Left lung (tissue), 14 donors: ENCODE measurements at places on chromosomes 1 and 21. TPM values are rescaled to one million over a fixed set of nuclear protein-coding genes. Genes with fewer than 3 reads are reported as not detected.

GRCh38 chr1:232166942-232167341 is 463.0 kb downstream of the SIPA1L2 start:
- no peak overlapping the region for H3K4me3 ChIP-seq
- H3K36me3 ChIP-seq, result no peaks in the 10 kb centered on the region
- no peaks in the 10 kb centered on the region for H3K27me3 ChIP-seq

- H3K27me3 ChIP-seq, result no peaks in the 10 kb centered on the region
- DNase-seq, result no peak
- no peaks in the 10 kb centered on the region for H3K36me3 ChIP-seq
- H3K4me1 ChIP-seq, result no peaks in the 10 kb centered on the region
- no peak overlapping the region for H3K4me3 ChIP-seq
These were observed 158.3 kb upstream of the KAZN start for GRCh38 chr1:14440166-14440565.

- peaks cover 4% of the 10 kb centered on the region for H3K27me3 ChIP-seq
- no peaks in the 10 kb centered on the region for H3K36me3 ChIP-seq
- no peak overlapping the region for H3K27ac ChIP-seq
- no peak for DNase-seq
- H3K4me3 ChIP-seq, result no peak overlapping the region
These were observed 10.8 kb upstream of the SMAP2 start for GRCh38 chr1:40362699-40363098.

GRCh38 chr1:73674945-73675561 is 522.9 kb downstream of the LRRIQ3 start:
- no peaks in the 10 kb centered on the region for H3K36me3 ChIP-seq
- H3K4me3 ChIP-seq, result no peak overlapping the region
- no peaks in the 10 kb centered on the region for H3K4me1 ChIP-seq
- H3K27me3 ChIP-seq, result no peaks in the 10 kb centered on the region

- H3K27me3 ChIP-seq, result no peaks in the 10 kb centered on the region
- DNase-seq, result peak; percentile 91
- peak overlapping the region; percentile 77 for H3K4me3 ChIP-seq
- H3K27ac ChIP-seq, result peak overlapping the region; percentile 97
These were observed 546 bp downstream of the POU2F1 start for GRCh38 chr1:167221126-167221737.

GRCh38 chr21:36584980-36585940 is 105.3 kb upstream of the CLDN14 start:
- peaks cover 8% of the 10 kb centered on the region for H3K27me3 ChIP-seq
- no peak overlapping the region for H3K4me3 ChIP-seq
- DNase-seq, result no peak
- H3K4me1 ChIP-seq, result no peaks in the 10 kb centered on the region
- H3K36me3 ChIP-seq, result no peaks in the 10 kb centered on the region

- DNase-seq, result no peak
- H3K4me3 ChIP-seq, result no peak overlapping the region
- H3K27me3 ChIP-seq, result no peaks in the 10 kb centered on the region
- H3K36me3 ChIP-seq, result no peaks in the 10 kb centered on the region
- H3K27ac ChIP-seq, result no peak overlapping the region
These were observed 1108.1 kb downstream of the BRINP3 start for GRCh38 chr1:189369612-189370011.

GRCh38 chr21:33013626-33014025 is 12.1 kb upstream of the OLIG2 start:
- DNase-seq, result no peak
- no peaks in the 10 kb centered on the region for H3K4me1 ChIP-seq
- H3K4me3 ChIP-seq, result no peak overlapping the region

The FMOD gene
- total RNA-seq, result 59.8 TPM

DNA sequence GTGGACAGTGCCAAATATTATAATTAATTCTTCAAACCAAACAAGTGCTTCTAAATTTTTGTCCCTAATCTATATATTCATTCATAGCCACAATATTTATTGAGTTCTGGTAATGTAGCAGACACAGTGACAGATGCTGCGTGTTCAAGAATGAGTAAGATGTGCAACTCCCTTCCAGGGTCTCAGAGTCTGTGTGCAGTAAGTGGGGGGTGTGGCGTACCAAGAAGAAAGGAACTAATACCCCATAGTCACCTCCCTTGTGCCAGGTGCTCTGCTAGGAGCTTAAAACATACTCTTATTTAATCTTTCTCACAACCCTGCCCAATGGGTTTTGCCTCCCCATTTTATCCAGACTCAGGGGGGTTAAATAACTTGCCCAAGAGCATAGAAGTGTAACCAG is 358.7 kb downstream of the BARHL2 start:
- no peak for DNase-seq
- no peaks in the 10 kb centered on the region for H3K27me3 ChIP-seq
- H3K4me1 ChIP-seq, result no peaks in the 10 kb centered on the region
- H3K4me3 ChIP-seq, result no peak overlapping the region
- H3K36me3 ChIP-seq, result no peaks in the 10 kb centered on the region

DNA sequence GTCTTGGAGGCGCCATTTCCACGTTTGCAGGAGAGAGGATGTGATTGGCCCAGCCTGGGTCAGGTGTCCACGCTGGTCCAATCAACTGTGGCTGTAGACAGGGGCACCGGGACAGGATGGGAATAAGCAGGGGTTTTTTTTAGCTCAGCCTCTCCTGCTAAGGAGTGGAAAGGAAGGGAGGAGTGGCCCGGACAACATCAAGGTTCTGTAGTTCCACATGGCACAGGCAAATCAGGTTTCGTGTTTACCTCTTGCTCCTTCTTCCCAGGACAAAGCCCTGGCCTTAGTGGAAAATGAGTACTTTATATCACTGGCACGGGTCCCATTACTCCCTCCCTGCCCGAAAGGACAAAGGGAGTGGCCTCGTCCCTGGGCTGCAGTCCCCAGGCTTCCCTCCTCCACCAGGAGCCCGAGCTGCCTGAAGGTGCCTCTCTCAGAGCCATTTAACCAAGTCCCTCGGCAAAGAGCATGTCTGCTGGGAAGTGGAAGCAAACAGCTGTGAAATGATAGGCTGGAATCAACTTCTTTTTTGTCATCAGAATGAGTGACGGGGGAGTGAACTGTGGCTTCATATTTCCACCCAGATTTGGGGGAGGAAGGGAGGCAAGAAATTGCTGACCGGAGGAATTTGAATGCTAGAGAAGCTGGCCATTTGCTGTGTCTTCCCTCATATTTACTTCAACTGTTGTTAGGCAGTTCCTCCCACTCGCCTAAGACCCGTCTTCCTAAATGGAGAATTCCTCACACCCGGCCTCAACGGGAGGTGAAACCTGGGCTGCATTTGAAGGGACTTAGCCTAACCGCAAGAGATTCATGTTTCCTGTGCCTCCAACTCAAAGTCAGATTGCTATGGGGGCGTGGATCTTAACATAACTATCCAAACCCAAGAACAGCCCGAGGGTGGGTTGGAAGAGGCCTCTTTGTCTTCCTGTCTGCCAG is 84.9 kb upstream of the SLC44A3 start:
- H3K27me3 ChIP-seq, result no peaks in the 10 kb centered on the region
- H3K4me3 ChIP-seq, result no peak overlapping the region
- H3K27ac ChIP-seq, result peak overlapping the region; percentile 50
- H3K36me3 ChIP-seq, result no peaks in the 10 kb centered on the region
- no peak for DNase-seq

GRCh38 chr1:9242338-9242969 is 7.9 kb downstream of the H6PD start:
- peak overlapping the region; percentile 85 for H3K27ac ChIP-seq
- no peaks in the 10 kb centered on the region for H3K27me3 ChIP-seq
- peak; percentile 45 for DNase-seq
- H3K4me3 ChIP-seq, result no peak overlapping the region
- peaks cover 25% of the 10 kb centered on the region for H3K36me3 ChIP-seq

DNA sequence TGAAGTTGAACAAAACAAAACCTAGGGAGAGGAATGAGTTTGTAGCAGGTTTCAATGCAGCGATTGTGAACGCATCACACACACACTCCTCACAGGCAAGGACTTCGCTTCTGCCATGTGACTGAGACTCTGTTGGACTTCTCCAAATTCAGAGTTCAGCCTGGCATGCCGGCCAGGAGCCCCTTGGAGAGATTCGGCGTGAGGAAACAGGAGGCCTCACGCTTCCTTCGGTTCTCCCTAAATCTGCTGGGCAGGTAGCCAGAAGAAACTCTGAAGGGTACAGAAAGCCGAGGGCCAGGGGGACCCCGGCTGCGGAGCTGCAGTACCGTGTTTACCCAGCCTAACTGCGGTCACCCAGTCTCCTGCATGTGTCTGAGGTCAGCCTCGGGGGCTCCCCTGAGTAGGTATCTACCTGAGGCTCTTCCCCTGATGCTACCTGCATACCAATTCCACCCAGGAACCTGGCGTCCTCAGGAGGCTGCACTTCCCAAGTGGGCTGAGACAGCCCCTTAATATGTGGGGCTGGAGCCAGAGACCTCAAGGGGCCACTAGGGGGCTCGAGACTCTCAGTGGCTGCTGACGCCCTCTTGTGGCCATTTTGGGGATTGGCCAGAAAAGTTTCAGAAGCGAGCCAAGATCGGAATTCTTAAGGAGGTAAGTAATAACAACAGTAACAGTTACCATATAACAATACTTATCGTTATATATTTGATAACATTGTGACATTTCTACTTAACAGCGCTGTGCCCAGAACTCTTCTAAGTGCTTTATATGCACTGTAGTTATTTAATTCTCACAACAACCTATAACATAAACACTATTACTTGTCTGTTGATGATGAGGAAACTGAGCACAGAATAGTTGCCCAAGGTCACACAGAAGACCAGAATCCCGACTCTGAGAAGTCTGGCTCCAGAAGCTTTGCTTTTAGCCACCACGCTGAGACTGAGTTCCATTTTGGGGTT is 2.7 kb upstream of the ANXA9 start:
- peak overlapping the region; percentile 1 for H3K4me3 ChIP-seq
- peaks cover 56% of the 10 kb centered on the region for H3K4me1 ChIP-seq
- H3K36me3 ChIP-seq, result no peaks in the 10 kb centered on the region
- H3K27me3 ChIP-seq, result no peaks in the 10 kb centered on the region
- H3K27ac ChIP-seq, result peak overlapping the region; percentile 92
- DNase-seq, result peak; percentile 86

DNA sequence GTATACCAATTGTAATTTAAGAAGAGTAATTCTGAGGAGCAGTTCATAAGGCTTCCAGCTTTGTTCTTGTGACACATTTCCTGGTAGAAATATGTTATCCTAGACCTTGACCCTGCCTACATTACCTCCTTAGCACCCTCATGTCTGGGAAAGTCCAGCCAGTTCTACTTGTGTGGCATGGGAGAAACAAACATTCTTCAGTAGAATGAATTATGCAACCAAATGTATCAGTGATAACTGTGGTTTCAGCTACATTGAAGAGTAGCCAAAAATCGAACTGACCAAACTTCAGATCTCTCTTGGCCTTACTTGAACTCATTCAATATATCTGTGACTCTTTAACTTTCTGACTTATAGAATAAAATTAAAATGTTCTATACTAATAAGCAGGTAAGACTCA is 308.1 kb upstream of the LYPLAL1 start:
- no peak for DNase-seq
- H3K4me3 ChIP-seq, result no peak overlapping the region
- no peaks in the 10 kb centered on the region for H3K27me3 ChIP-seq
- H3K36me3 ChIP-seq, result no peaks in the 10 kb centered on the region

The SH2D1B gene
- 0.68 TPM for total RNA-seq

GRCh38 chr21:45150638-45151131 is 76.3 kb downstream of the ADARB1 start:
- peaks cover 14% of the 10 kb centered on the region for H3K36me3 ChIP-seq
- no peak overlapping the region for H3K27ac ChIP-seq
- no peak for DNase-seq
- no peaks in the 10 kb centered on the region for H3K4me1 ChIP-seq

DNA sequence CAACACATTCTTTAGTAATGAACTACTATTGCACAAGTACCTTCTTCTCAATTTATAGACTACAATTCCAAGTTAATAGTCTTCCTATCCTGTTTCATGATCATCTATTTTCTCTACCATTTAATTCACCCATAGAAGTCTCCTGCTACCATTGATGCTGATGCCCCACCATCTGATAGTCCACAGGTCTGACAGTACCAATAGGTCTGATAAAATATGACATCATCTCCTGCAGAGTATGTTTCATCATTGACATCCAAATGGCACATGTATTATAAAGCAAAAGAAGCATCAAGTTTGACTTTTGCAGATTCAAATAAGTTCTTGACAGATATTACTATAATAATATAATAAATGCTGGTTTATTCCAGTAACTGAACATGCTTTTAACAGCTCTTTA is 5.5 kb downstream of the COP1 start:
- H3K4me1 ChIP-seq, result peaks cover 65% of the 10 kb centered on the region
- H3K36me3 ChIP-seq, result no peaks in the 10 kb centered on the region
- no peak for DNase-seq
- no peak overlapping the region for H3K27ac ChIP-seq
- no peak overlapping the region for H3K4me3 ChIP-seq

DNA sequence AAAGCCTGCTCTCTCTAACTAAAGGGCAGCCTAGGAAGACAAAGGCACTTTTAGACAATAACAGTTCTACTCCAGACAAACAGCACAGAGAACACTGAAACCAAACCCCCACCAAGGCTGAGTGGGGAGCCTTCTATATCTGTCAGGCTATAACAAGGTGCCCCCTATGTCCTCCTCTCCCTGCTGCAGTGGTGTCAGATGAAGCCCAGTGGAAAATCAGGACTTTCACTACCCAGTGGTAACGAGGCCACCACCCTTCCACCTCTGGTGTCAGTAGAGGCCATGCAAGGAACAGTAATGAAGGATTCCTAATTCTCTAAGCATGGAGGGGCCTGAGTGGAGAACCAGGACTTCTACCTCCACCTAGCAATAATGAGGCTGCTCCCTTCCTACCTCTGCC is 83.7 kb downstream of the ZSWIM5 start:
- no peak overlapping the region for H3K27ac ChIP-seq
- H3K36me3 ChIP-seq, result no peaks in the 10 kb centered on the region
- no peaks in the 10 kb centered on the region for H3K27me3 ChIP-seq
- H3K4me3 ChIP-seq, result no peak overlapping the region
- no peaks in the 10 kb centered on the region for H3K4me1 ChIP-seq
- DNase-seq, result no peak

- H3K4me1 ChIP-seq, result no peaks in the 10 kb centered on the region
- no peaks in the 10 kb centered on the region for H3K36me3 ChIP-seq
- H3K27ac ChIP-seq, result no peak overlapping the region
- no peaks in the 10 kb centered on the region for H3K27me3 ChIP-seq
- no peak overlapping the region for H3K4me3 ChIP-seq
- DNase-seq, result no peak
These were observed 15.5 kb upstream of the SNX27 start for GRCh38 chr1:151596166-151596953.

The SCP2 gene
- total RNA-seq, result 137 TPM

DNA sequence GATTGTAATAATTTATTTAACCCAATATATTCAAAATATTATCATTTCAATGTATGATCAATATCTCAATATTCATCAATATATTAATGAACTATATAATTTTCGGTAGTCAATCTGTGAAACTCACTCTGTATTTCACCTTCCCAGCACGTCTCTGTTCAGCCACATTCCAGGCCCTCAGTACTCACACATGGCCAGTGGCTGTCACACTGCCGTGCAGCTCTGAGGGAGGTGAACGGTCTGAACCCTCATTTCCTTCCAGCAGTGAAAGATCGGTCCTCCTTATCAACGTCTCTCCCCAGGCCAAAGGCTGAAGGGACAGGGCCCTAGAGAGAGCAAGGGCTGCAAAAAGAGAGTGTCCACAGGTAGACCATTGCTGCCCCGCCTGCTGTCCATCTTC is 39.5 kb upstream of the ZNF124 start:
- H3K4me3 ChIP-seq, result peak overlapping the region; percentile 93
- no peaks in the 10 kb centered on the region for H3K27me3 ChIP-seq
- H3K4me1 ChIP-seq, result peaks cover 39% of the 10 kb centered on the region
- no peak overlapping the region for H3K27ac ChIP-seq
- DNase-seq, result no peak
